ENCODE measurements at places on chromosomes 11 and 22. TPM values are rescaled to one million over a fixed set of nuclear protein-coding genes. Genes with fewer than 3 reads are reported as not detected.
A peak's percentile ranks its signal among the peaks of the same experiment; 100 is the strongest.

GRCh38 chr11:8713760-8714454 lies 31.3 kb downstream of the RPL27A start:
- no peak for DNase-seq

GRCh38 chr11:66718320-66718971 lies 10.6 kb downstream of the SPTBN2 start:
- no peak for DNase-seq

DNA sequence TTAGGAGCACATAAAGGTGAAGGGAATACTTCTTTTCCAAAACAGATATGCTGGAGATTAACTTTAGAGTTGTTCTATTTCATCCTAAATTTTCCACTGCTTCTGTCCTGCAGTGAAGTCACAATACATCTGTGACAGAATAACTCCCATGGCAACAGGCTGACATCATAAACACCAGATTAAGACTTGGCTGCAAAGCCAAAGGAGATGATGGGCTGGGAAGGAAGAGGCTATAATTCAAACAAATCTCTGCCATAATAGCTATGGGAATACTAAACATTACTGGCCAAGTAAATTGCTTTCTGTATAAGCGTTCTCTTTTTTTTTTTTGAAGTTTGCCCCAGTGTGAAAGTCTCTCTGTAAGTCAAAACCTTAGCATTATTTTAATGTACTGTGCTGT lies 107.7 kb downstream of the CADM1 start:
- DNase-seq: no peak

DNA sequence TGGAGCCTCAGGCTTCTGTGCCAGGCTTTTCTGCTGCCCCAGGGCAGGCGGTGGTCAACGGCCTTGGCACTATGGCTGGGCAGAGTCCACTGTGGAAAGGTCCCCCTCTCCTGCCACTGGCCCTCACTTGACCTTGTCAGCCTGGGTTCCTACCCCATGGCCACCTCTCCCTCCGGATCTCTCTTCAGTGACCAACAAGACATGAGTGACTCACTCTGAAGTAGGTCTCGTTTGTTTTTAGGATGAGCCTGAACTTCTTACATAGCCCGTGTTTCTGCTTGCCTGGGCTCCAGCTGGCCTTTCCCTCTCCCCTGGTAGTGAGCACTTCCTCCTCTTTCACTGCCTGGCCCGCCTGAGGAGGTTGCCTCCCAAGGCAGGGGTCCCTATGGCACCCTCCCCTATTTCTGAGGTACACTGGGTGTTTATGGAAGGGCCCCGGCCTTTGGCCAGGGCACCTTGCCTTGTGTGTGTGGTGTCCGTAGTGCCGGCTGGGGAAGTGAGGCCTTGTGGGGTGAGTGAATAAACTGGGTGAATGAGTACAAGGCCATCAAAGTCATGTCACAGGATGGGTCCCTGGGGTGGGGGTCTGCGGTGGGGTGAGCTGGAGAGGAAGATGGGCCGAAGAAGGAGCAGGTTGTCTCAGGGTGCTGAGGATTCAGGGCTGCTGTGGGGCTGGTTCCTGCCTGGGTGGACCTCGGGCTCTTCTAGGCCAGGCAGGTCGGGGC lies 5.0 kb downstream of the SHANK3 start:
- DNase-seq: no peak

DNA sequence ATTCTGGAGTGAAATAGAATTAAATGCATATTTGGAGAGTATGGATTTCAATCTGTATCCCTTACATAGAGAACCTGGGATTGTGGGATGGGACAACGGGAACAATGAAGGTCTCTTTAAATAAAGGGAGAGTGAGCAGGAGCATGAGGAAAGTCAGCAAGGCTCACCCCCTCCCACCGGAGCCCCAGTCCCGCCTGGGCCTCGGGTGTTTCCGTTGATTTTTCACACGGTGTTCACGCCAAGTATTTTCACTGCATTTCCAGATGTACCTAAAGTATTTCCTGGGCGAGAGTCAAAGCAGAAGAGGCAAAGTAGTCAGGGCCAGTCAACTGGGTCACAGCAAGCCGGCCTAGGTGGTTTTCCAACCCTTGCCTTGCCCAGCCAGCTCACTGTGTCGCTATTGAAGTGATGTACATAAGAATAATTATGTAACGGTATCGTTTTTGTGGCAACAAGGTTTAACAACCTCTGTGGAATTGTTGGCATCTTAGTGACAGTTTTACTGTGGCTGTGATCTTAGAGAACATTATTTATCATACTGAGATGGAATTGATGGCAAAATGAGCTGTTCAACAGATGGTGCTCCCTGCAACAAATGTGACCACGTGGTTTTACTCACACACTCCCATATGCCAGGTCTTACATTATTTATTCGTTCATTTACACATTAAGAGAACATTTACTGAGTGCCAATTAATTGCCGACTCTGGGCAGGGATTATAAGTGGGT lies 177.3 kb downstream of the ADAMTS15 start:
- no peak for DNase-seq

- DNase-seq: no peak
These were observed 78.0 kb downstream of the TSPAN18 start for GRCh38 chr11:44804449-44805437.

- DNase-seq: peak; percentile 4
These were observed 25.3 kb upstream of the PATE1 start for GRCh38 chr11:125720781-125721180.

- DNase-seq: no peak
These were observed 27.0 kb downstream of the AP2A2 start for GRCh38 chr11:952406-953385.

- no peak for DNase-seq
These were observed 110.1 kb upstream of the LUZP2 start for GRCh38 chr11:24386546-24387397.

DNA sequence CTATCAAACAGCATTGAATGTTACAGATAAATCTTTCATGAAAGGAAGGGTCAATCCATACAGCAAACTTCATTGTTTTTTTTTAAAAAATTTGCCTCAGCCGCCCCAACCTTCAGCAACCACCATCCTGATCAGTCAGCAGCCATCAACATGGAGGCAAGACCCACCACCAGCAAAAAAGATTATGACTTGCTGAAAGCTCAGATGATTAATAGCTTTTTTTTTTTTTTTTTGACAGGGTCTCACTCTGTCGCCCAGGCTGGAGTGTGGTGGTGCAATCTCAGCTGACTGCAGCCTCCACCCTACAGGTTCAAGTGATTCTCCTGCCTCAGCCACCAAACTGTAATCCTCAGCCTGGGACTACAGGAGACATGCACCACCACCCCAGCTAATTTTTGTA lies 18.0 kb upstream of the CD3E start:
- DNase-seq: peak; percentile 21

- no peak for DNase-seq
These were observed 13.7 kb upstream of the SCGB2A2 start for GRCh38 chr11:62256281-62256680.

- DNase-seq: no peak
These were observed 108.7 kb upstream of the PITPNB start for GRCh38 chr22:28027453-28028448.

GRCh38 chr22:49811020-49811791 lies 16.5 kb downstream of the BRD1 start:
- no peak for DNase-seq

The PANX3 gene
- total RNA-seq: not detected

The BIRC3 gene
- total RNA-seq: 24.7 TPM

The PRAME gene
- 41.9 TPM for total RNA-seq

The ACR gene
- not detected for total RNA-seq

The ESAM gene
- 0.15 TPM for total RNA-seq
